ENCODE measurements at places on chromosomes 12 and 14.
A peak's percentile ranks its signal among the peaks of the same experiment; 100 is the strongest.

GRCh38 chr12:112164011-112164660 lies 38.8 kb downstream of the TRAFD1 start:
- no peak for DNase-seq

DNA sequence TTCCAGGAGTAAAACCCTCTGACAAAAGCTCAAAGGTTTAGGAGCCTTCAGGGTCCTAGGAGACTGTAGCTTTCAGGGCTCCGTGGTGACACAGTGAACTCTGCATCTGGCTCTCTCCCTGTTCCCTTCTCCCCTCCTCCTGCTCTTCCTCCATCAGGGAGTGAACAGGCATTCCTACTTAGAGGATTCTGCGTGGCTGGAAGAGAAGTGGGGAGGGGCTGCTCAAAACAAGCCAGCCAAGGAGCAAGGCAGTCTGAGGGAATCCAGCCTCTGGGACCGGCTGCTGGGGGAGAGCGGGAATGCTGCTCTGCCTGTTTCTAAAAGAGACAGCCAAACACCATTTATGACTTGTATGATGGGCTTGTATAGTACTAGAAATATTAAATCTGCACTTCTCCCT lies 49.5 kb downstream of the RBMS2 start:
- no peak for DNase-seq

- no peak for DNase-seq
Measured at GRCh38 chr14:83120187-83120586, 1586.5 kb upstream of the SEL1L start.

GRCh38 chr12:19005257-19005801 lies 124.2 kb upstream of the PLEKHA5 start:
- DNase-seq: no peak

DNA sequence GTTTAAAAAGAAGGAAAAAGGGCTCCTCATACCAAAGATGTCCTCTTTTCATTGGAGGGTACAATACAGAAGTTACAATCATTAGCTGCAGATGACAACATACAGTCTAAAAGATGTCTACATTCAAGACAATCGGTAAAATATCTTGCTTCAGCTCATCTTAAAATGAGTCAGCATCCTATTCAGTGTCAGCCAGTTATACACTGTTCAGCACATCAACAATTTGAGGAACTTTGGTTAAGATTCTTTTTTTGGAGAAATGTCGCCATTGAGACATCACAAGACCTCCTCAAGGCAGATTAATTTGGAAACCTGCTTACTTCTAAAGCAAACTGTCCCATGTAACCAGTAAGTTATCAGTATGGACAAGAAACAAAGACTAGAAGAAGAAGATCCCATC lies 100.7 kb upstream of the SLC38A4 start:
- DNase-seq: peak; percentile 90

DNA sequence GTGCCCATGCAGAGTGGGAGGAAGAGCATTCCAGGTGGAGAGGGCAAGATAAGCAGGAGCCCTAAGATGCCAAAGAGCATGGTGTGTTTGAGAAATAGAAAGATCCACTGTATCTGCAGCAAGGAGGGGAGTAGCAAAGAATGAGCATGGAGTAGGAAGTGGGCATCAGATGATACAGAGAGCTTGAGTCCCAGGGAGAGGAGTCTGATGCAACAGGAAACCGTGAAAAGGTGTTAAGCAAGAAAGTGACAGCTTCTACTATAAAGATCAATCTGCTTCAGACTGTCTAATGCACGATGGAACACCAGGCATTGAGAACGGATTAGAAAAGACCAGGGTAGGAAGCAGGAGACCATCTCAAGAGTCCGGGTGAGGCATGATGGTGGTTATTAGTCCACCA lies 12.3 kb upstream of the GPRC5D start:
- peak; percentile 29 for DNase-seq

- DNase-seq: no peak
Measured at GRCh38 chr12:95402096-95402495, 71.9 kb upstream of the METAP2 start.

DNA sequence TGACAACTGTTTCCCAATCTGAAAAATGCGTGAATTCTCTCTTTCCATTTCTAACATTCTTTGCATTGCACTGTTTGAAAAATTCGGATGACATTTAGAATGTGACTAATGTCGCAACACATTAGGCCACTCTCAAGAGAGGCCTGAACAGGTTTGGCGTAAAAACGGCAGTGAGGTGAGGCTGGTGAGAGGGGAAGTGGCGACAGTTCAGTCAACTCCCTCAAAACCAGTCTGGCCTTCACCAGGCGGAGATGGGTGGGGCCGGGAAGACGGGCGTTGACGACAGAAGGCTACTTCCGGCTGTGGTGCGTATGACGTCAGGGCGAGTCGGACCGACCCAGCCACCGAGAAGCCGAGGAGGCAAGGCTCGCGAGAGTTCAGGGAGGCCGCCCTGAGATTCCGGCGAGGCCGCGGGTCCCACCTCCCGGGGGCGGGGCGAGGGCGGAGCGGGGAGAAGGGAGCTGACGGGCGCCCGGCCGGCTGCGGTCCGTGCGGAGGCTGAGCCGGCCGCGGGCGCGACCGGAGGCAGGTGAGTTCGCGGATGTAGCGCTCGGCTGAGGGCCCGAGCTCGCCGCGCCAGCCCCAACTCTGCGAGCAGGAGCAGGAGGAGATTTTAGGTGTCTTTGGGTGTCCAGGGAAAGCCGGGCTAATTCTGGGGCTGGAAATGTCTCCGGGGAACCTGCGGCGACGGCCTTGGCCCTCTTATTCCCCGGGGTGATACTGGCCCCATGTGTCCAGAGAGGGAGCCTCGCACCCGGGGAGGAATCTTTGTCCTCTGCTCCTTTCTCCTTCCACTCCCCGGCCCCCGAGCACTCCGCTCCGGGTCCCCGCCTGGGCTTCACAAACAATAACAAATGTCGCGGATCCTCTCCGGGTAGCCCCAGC lies at the start of gene STK38L:
TSS of gene STK38L (plus strand) at position 483 of the 885 bp plus-strand sequence. CDS start 53,435 bp downstream, outside the sequence.
- DNase-seq: peak; percentile 97

DNA sequence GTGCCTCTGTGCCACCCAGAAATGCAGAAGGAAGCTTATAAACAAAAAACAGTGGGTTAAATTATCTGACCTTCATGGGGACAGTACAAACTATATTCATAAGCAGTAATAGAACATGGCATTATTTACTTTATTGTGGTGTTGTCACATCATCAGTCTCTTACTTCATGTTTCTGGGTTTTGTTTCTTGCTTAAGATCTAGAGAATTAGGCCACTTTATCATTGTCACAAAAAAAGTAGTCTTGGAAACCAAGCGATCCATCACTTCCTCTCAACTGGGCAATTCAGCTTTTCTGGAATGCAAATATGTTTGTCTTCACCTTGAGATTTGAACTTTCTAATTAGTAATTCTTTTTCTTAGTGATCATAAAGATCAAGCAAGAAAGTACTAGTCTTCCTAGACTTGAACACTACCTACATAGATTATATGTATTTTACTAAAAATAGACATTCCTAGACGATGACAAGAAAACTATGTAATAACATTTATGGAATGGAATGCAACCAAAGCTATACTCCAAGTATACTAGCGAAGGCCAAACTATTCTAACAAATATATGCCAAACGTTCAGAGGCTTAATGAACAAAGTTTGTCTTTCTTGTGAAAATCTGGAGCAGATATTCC lies 363.4 kb downstream of the DAD1 start:
- peak; percentile 56 for DNase-seq

DNA sequence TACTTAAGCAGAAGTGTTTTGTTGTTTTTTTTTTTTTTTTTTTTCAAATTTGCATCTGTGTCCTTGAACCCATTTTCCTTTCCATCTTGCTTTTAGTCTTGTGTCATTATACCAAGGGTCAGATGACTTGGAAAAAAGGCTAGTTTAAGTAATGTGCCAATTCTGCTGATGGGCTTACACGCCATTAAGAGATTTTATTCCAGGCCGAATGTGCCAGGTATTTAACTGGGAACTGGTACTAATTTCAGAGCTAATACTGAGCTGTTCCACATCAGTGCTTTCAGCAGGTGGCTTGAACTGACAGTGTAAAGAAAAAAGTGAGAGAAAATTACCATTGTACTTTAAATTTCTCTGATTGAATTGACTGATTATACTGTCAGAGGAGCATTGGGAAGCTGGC lies 224.9 kb downstream of the NPAS3 start:
- DNase-seq: no peak

- no peak for DNase-seq
Measured at GRCh38 chr14:77682158-77682553, 25.7 kb downstream of the ALKBH1 start.

GRCh38 chr14:63443361-63443760 lies 99.8 kb downstream of the PPP2R5E start:
- no peak for DNase-seq

GRCh38 chr12:131905630-131906091 lies 11.2 kb downstream of the ULK1 start:
- DNase-seq: no peak

- DNase-seq: no peak
Measured at GRCh38 chr12:114400925-114401324, 5.0 kb downstream of the TBX5 start.

- no peak for DNase-seq
Measured at GRCh38 chr14:22463763-22464173, 125.3 kb downstream of the DAD1 start.

GRCh38 chr12:71011261-71011660 lies 90.7 kb upstream of the PTPRR start:
- DNase-seq: no peak
